ENCODE measurements at places on chromosomes 3 and 15.

GRCh38 chr3:38611866-38612265 lies 37.6 kb downstream of the SCN5A start:
- DNase-seq = no peak

DNA sequence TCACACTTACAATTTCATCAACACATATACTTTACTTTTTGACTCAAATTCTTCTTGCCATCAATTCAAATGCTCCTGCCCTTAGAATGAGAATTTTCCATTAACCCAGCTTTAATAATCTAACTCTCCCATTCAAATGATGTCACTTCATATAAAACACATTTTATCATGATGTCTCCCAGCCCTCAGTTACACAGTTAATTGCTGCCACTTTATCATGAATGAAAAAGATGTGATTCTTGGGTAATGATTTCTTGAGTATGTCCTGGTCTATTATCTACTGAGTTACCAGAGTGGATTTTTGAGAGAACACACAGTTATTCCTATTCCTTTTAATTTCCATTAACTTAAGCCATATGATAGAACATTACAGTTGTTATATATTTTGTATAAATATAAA lies 7.6 kb downstream of the AGTR1 start:
- DNase-seq = no peak

- no peak for DNase-seq
Observed at GRCh38 chr3:61323094-61323493, 71.8 kb upstream of the FHIT start.

DNA sequence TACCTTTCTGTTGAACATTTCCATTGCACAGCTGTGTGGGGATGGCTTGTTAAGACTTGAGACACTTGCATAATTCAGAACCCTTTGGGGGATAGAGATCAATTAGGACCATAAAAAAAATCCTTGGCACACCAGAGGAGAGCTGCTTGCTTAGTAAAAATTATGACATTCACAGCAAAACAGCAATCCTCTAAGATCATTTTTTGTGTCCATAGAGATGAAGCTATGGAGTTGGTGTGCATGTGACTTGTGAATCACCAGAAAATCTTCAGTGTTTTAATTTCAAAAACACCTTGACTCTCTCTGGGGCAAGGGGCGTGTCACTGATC lies 7.7 kb downstream of the COL8A1 start:
- no peak for DNase-seq

GRCh38 chr3:184441202-184441900 lies 61.5 kb downstream of the CHRD start:
- DNase-seq = no peak

DNA sequence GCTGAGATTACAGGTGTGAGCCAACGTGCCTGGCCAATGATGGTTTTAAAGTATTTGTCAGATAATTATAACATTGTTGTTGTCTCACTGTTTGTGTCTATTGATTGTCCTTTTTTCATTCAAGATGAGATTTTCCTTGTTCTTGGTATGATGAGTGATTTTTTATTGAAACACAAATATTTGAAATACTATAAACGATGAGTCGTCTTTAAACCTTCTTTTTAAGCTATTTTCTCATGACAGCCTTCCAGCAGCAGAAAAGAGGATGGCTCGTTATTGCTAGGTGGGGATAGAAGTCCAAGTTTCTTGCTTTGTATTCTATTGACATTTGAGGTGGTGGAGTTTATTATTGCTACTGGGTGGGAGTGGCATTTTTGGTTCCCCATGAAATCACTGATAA lies 61.7 kb upstream of the MDFIC2 start:
- DNase-seq = no peak

DNA sequence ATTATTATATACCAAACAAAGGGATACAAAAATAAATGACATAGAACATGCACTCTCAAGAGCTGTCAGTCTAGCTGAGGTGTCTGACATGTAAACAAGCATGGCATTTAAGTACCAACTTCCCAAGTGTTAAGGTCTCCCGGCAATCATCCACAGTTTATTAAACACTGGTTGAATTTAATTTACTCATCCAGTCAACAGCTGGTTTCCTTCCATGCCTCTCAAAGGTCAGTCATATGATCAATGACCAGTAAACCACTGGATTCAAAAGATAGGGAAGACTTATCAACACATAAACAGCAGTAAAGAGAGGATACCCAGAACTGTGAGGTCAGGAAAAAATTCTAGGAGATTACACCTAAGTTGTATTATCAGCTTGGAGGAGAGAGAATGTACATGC lies 80.4 kb downstream of the ADAM10 start:
- no peak for DNase-seq

DNA sequence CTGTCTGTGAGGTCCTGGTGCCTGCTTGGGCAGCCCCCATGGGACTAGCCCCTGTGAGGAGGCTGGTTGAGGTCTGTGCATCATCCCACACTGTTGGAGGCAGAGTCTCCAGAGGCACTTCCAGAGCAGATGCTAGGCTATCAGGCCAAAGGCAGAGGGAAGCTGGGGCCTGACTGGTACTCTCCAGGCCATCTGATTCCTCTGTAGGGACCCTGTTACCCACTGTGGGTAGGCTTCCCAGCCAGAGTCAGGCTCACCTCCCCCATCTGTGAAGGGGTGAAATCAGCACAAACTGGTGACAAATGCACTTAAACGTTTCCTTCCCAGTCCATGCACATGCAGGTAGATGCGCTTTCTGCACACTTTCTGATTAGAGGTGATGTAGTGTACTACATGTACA lies 212.6 kb upstream of the TOPAZ1 start:
- no peak for DNase-seq

GRCh38 chr3:97975466-97975865 lies 3.2 kb upstream of the RIOX2 start:
- no peak for DNase-seq

- DNase-seq = no peak
Observed at GRCh38 chr15:52527911-52528563, 643 bp downstream of the MYO5A start.

DNA sequence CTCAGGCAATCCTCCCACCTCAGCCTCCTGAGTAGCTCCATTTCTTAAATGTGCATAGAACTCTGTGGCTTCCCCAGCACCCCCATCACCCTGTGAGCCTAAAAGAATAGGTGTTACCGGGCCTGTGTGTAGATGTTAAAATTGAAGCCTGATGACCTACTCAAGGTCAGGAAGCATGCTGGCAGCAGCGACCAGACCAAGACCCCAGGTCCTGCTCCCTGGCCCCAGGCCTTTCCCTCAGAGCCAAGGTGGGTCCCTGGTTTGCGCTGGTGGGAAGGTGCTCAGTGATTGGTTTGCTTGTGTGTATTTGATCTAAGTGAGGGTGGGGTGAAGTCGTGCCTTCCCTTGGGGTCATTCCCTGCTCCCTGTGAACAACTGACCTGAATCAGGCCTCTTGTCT lies 18.4 kb upstream of the CRABP1 start:
- no peak for DNase-seq

DNA sequence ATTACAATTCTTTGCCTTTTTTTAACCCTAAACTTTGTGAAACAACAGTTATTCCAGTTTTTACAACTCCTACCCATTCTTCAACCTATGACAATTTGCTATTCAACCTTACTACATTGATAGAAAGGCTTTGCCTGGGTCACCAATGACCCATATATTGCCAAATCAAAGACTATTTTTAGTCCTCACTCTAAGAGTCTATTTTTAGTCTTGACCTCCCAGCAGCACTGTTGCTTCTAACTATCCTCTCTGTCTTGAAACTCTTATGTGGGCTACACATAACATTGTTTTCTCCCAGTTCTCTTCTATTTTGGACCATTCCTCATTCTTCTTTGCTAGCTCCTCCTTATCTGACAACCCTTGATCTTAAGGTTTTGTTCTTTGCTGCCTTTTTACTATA lies 71.4 kb downstream of the C3orf80 start:
- no peak for DNase-seq

DNA sequence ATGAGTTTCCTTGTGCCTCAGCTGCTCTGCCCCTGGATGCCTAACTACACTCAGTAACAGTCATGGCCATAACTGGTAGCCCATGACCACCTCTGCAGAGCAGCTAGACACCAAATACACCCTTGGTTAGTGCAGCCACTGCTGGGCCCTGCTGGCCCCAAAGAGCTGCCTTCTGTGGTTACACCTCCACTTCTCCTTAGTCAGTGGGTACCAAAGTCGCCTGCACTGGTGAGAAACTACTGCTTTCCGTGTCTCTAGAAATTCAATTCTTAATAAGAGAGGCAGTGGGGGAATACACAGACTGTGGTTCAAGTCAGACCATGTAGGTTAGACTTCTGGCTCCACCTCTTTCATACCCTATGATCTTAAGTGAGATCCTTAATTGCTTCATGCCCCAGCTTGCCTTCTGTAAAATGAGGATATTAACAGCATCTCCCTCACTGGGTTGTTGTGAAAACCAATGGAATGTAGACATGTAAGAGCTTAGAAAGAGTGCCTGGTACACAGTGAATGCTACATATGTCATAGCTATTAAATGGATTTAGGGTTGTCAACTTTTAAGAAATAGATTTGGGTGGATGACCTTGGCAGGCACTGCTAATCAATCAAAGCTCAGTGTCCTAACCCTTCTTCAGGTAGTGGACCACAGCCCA lies 18.2 kb downstream of the HEG1 start:
- no peak for DNase-seq

DNA sequence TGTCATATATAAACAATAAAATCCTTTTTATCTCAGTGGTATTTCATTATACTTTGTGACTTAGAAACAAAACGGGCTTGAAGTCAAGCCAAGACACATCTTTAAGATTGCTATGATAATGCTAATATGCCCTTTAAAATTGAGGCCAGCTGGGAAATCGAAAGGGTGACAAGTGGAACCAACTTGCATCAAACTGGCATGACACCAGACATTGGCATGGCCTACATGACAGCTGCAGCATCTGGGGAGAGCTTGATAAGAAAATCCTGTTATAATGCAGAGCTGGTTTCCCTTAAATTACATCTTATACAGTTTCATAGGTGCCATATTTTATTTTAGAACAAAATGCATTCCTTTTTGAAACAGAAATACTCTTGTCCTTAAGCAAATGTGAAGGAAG lies 325.2 kb downstream of the ZBBX start:
- no peak for DNase-seq

DNA sequence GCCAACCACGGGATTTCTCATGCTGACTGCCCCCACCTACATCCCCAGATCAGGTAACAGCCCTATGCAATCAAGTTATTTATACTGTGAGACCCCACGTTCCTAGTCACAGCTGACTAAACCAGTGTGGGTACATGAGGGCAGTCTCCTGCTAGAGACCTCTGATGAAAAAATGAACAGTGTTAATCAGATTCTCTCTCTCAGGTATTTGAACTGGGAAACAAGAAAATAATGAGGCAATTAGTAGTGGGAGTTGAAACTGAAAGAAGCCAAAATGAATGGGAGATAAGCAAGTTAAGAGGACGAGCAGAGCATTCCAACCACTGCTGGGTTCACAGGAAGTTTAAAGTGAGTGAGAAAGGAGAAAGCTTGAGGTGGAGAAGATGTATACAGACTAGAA lies 98.5 kb upstream of the MYO5C start:
- DNase-seq = no peak

GRCh38 chr15:84734794-84735479 lies 13.5 kb upstream of the ZNF592 start:
- DNase-seq = peak; percentile 73

GRCh38 chr15:52651868-52652267 lies 27.3 kb downstream of the ATOSA start:
- DNase-seq = peak; percentile 44

DNA sequence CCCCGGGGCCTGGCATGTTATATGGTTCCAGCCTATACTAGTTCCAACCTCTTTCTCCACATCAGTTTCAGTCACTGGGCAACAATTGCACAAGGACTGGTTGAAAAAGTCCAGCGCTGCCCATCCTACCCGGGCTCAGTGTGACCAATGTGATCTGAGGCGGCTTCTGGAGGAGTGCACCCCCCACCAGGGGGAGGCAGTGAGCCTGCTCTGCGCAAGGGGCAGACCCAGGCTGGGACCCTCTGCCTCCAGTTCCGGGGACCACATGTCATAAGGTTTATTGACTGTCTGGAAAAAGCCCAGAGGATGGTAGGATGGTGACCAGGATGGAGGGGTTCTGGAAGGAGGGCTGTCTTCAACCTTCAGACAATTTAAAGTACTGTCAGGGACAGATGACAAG lies 25.6 kb upstream of the NR2E3 start:
- DNase-seq = no peak

DNA sequence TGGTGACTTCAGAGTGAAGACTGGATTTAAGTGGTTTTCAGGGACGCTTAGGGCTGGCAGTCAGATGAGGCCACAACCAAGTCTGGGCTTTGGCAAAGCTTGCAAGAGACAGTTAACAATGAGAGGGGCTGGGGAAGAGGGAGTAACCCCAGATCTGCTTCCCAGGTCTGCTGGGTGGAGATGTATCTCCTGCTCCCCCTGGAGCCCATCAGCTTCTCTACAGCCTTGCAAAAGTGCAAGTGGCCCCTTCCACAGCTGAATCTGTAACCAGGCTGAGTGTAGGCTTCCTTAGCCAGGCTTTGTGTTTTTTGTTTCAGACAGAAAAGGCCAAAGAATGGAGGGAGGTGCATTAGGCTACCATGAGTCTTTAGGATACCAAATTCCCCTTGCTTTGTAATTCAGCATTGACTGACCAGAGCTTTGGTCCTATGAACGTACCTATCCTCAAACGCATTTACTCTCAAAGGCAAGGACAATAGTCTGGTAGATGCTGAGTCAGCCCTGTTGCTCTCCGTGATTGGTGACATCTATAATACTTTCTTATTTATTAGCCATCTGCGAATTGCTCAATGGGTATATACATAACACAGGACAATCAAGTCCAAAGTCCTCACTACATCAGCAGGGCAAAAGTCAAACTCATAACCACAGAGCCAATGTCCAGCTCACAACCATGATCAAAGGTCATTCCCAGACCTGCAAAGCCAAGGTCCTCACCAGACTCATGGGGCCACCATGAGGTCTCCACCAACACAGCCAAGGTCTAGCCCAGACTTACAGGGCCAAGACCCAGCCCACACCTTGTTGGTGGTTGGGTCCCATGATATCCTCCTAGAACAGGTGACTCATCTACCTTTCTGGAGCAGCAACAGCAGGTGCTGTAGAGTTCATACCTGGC lies 17.1 kb downstream of the CCDC13 start:
- no peak for DNase-seq

DNA sequence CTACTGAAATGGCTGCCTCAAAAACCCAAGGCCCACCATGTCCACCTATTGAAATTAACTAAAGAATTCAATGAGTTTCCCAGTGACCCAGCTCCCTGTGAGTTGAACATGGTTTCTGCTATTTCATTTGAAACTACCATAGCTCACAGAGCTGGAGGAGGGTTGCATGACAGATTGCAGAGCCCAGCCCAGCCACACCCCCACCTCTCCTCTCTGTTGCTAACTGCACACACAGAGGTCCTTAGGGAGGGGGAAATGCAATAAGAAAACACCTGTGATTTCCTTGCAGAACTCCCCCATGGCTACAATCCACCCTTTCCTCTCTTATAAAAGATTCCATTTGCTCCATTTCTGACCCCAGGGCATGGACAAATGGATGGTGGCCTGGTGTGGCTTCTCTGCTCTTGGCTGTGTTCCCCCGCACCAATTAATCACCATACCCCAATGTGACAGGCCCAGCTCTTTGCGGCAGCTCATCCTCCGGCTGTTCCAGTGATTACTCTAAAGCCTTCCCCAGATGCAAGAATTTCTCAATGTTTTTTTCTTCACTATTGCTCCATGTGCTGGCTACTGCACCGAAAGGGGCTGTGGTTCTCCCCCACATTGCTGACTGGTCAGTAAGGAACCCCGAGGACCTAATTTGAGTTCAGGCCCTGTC lies 208.4 kb upstream of the KBTBD8 start:
- DNase-seq = no peak

- DNase-seq = no peak
Observed at GRCh38 chr3:139202226-139202958, 141.4 kb upstream of the MRPS22 start.

GRCh38 chr15:33315044-33315443 lies 4.3 kb downstream of the RYR3 start:
- no peak for DNase-seq

- no peak for DNase-seq
Observed at GRCh38 chr15:60779718-60780503, 301.0 kb upstream of the ICE2 start.

Measured in CD4-positive, alpha-beta T cell treated with Interferon gamma for 1 hour (primary cell).